ENCODE measurements at places on chromosomes 11 and 22. TPM values are rescaled to one million over a fixed set of nuclear protein-coding genes. Genes with fewer than 3 reads are reported as not detected.

Gene SEC14L2
- 5.8 TPM for total RNA-seq

Gene OR4A16
- total RNA-seq, result not detected

Gene OR11H1
- not detected for total RNA-seq

Gene CRYBB2
- total RNA-seq, result not detected

Gene OR8A1
- total RNA-seq, result not detected

Gene HIRA
- 17.7 TPM for total RNA-seq

Gene CASP5
- total RNA-seq, result not detected

Gene KIRREL3
- 0.45 TPM for total RNA-seq

Gene FGF19
- total RNA-seq, result not detected

Gene C11orf52
- total RNA-seq, result not detected

Gene CDHR5
- total RNA-seq, result not detected

Gene PIK3IP1
- 191 TPM for total RNA-seq

Gene MMP7
- not detected for total RNA-seq

Gene OR6A2
- 0.27 TPM for total RNA-seq

Gene RAD9A
- total RNA-seq, result 4.7 TPM

Gene C11orf87
- total RNA-seq, result not detected

Gene GATD1
- total RNA-seq, result 40.6 TPM

Gene MS4A3
- not detected for total RNA-seq

Gene GDPD4
- not detected for total RNA-seq

Gene POTEH
- total RNA-seq, result not detected

Data from fibroblast of the aortic adventitia (primary cell).